ENCODE measurements at places on chromosomes 4 and X. TPM values are rescaled to one million over a fixed set of nuclear protein-coding genes. Genes with fewer than 3 reads are reported as not detected.

GRCh38 chr4:39255266-39255665, 72.9 kb downstream of the WDR19 start:
- DNase-seq = no peak

- DNase-seq = peak; percentile 82
Observed at GRCh38 chrX:56113785-56114436, 118.2 kb upstream of the KLF8 start.

ODAPH gene
- not detected for total RNA-seq

PCYT1B gene
- total RNA-seq = 19.2 TPM

GRCh38 chrX:153521034-153521433, 3.6 kb downstream of the ATP2B3 start:
- DNase-seq = no peak

- no peak for DNase-seq
Observed at GRCh38 chr4:122873821-122874593, 47.4 kb downstream of the FGF2 start.

SAGE1 gene
- total RNA-seq = not detected

DNA sequence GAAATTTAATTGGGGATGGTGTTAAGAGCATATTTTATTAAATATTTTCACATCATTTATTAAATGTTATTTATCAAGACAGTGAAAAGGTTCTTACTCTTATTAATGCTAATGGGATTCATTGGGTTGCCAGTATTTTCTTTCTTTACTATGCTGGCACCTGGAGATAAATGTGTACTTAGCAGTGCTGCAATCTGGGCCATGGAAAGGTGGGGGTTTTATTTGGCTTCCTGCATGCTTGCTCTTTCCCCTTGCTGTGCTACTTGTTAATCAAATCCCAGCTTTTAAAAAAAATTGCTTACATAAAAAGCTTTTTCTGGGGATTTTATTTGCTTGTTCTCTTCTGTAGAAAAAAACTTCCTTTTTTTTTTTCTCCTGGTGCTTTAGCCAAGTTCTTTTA, 48.3 kb downstream of the ZAR1 start:
- no peak for DNase-seq

DNA sequence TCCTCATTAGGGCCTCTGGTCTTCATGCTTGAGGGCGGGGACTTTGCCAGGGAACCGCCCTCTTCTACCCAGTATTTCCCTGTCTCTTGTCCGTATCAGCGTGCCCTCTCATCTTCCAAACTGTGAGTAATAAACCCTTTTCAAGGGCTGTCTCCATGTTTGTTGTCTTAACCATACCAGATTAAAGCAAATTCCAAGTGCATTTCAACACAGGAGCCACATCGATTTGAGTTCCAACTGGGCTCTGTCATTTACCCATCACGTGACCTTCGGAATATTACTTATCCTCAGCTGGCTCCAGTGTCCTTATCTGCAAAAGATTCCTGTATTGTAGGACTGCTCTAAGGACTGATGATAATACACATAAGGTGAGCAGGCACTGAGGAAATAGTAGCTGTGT, 6.4 kb upstream of the PHEX start:
- no peak for DNase-seq

SCRG1 gene
- not detected for total RNA-seq

- DNase-seq = no peak
Observed at GRCh38 chr4:165190591-165191347, 16.6 kb upstream of the KLHL2 start.

DMRTC1 gene
- 0.31 TPM for total RNA-seq

CTAG1B gene
- total RNA-seq = not detected

GRCh38 chr4:27016551-27016950, 155.9 kb downstream of the STIM2 start:
- no peak for DNase-seq

- no peak for DNase-seq
Observed at GRCh38 chr4:161448550-161449180, 715.1 kb downstream of the FSTL5 start.

GRCh38 chr4:143286701-143287571, 49.7 kb upstream of the GAB1 start:
- DNase-seq = no peak

- DNase-seq = no peak
Observed at GRCh38 chr4:8394806-8395205, 45.7 kb downstream of the ACOX3 start.
